Kidney (tissue), 22 donors: ENCODE measurements at places on chromosomes 3 and 15. TPM values are rescaled to one million over a fixed set of nuclear protein-coding genes. Genes with fewer than 3 reads are reported as not detected.

DNA sequence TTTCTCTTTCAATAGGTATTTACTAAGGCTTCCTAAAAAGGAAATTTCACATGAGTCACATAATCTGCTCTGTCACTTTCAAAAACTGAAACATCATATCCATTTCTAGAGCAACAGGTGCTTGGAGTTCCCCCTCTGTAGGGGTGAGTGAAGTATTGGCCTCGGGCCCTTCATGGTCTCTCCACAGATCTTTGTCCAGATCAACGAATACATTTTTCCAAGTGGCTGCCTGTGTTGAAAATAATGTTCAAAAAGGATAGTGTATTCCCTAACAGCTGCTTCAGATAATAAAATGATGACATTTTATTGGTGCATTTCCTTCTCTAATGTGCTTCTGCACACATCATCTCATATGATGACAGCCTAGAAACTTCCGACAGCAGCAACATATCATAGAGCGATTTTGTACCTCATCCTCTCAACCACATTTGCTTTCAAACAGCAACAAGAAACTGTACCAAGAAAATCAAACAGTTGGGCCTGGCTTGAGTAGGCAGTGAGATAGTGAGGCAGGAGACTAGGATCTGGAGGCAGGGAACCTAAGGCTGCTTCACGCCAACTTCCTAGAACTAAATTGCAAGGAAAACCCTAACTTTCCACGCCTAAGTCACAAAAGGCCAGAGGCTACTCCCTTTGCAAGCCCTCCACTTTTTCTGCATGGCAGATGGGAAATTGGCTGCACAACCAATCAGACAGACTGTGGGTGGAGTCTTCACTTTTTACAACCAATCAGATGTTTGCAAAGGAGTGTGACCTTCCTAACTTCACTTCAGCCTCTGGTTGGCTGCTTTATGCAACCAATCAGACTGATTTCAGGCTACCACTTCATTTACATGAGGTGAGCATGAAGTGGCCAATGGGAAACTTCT is 340.2 kb downstream of the LRRC3B start:
- no peak for DNase-seq

DNA sequence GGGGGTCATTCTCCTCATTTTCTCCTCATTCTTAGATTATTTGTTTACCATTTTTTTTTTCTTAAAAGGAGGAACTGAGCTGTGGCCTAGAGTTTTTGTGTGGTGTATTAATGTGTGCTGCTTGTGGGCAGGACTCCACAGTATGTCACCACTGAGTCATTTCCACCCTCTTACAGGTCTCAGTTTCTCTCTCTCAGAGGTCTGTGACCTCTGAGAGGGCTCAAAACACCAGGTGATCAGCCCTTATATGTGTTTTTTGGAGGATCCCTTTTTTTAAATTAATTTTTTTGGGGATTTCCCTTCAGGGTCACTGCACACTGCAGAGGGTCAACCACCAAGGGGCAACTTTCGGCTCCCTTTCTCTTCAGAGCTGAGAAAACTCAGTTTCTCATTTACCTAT is 166.4 kb downstream of the SUCNR1 start:
- no peak for DNase-seq

REC114 gene
- polyA plus RNA-seq, result not detected

DNA sequence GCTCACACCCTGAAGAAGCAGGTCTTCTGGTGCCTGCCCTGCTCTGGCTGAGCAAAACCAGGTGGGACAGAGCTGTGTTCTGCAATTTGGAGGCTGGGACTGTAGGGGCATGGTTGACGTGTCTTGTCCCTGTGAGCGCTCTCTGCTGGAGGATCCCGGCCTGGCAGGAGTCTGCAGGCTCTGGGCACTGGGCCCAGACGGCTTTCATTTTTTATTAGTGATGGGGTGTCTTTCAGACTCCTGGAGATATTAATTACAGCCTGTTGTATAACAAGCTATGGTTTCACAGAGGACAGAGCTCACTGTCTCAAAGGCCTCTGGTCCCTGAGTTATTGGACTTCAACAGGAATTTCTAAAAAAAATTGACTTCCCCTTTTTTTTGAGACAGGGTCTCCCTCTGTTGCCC is 29.5 kb upstream of the ZNF710 start:
- peak; percentile 72 for DNase-seq

DNA sequence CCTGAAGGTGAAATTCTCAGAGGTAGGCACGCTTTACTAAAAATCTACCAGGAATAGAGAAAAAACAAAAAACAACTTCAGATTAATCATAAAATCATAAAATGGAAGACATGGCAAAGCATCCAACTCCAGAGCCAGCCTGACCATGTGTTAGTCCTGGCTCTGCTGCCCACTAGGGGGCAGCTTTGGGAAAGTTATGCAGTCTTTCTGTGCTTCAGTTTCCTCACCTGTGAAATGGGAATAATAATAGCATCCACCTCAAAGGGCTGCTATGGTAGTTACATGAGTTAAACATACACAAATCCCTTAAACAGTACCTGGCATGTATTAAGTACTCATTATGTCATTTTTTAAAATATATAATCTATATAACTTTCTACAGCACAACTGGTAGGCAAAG is 52.3 kb downstream of the WNT5A start:
- DNase-seq, result no peak

DNA sequence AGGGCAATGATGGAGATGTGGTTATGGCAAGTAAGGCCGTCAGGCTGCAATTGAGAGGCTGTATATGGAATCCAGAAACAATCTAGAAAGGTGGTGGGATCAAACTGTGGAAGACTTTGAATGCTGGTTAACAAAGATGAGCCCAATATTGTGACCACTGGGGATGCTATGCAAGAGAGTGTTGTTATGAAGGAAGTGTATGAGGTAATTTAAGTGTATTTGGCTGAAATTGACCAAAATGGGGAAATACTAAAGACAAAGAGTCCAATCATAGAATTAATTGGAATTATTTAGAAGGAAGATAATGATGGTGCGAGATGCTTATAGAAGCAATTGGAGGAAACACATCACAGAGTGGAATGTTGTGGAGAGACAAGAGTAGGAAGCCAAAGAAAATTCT is 24.5 kb downstream of the BTLA start:
- DNase-seq, result no peak

- no peak for DNase-seq
Observed at GRCh38 chr3:141234283-141234682, 2.7 kb downstream of the PXYLP1 start.

DNA sequence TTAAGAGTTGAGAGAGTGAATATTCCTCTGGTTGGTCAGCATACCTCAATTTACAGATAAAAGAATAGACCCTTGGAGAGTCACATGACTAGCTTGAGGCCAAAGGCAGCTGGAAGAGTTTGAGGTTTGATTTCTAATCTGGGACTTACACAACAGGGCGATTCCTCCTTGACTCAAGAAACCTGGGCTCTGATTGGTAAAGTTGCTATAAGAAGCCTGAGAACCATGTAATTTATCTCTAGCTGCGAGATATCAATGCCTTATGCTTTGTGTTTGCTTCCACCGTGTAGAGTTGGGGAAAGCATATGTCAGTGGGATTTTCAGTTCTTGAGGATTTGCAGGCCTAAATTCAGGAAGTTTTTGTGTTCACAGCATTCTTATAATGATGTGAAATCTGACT is 206.0 kb downstream of the KLHL25 start:
- DNase-seq, result no peak

GRCh38 chr3:14031271-14031670 is 93.4 kb downstream of the CHCHD4 start:
- DNase-seq, result no peak

DNA sequence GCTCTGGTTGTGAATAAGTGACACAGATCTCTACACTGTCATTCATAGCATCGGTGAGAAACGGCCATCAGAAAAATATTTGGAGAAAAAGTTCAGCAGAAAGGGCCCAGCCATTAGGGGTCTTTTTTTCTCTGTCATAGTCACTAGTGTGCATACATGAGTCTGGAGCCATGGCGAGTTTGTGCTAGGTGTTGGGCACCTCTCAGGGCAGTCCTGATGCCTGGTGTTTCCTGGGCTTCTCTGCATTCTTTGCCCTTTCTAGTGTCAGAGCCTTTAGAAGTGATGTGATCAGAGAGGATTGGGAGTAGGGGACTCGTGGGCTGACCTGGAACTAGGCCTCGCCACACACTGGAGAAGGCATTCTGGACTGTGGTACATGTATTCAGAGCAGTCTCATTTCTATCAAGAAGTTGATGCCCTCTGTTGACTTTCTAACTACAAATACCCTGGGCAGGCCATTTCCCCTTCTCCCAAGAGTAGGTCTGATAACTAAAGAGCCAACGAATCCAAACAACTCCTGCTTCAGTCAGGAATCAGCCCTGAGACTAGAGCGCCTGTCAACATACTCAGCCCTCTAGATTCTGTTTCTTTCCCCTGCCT is 1.6 kb downstream of the KY start:
- DNase-seq, result no peak

DNA sequence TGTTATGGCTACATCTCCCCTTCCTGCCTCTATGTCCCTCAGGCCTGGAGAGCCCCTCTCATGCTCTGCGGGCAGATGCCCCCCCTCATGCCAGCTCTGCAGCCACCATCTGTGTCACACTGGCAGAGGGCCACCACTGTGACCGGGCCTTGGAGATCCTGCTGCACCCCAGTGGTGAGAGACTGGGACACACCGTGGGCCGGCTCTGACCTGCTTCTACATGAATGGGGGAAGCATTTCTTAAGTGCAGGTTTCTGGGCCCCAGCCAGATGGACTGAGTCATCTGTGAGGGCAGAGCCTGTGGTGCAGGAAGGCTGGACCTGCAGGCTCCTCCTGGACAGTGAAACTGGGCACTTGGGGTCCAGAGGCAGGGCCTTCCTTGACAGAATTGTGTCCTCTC is 4.8 kb downstream of the VWA5B2 start:
- no peak for DNase-seq

- no peak for DNase-seq
Observed at GRCh38 chr3:17075907-17076306, 191.2 kb downstream of the PLCL2 start.

DNA sequence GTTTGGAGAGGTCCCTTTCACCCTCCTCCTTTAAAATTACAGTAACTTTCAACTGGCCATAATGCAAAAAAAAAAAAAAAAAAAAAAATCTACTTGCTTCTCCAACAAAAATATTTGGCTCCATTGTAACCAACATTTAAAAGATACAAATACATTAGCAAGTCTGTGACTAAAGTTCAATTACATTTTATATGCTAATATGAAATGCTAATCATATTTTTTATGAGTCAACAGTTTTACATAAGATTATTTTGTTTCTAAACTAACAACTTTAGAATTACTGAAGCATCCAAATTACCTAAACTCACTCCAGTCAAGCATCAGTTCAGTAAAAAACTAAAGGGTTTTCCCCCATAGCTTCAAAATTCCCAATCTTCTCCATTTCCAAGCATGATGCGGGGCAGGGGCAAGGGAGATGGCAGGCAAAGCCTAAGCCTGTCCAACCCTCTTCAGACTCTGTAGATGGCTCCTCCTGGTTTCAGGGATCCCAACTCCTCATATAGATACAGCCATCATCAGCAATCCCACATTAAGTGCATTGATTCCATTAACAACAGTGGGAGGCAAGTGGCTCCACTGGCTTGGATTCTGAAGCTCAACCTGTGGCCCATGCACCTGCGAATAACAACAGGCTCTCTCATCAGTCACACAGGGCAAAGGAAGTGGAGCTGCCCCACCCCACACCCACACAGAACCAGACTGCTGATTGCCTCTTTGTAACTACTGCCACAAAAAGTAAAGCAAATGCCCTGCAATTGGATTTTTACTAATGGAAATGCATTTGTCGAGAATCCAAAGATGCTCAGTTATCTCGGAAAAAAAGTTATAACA is 15.0 kb downstream of the SFMBT1 start:
- DNase-seq, result no peak

DNA sequence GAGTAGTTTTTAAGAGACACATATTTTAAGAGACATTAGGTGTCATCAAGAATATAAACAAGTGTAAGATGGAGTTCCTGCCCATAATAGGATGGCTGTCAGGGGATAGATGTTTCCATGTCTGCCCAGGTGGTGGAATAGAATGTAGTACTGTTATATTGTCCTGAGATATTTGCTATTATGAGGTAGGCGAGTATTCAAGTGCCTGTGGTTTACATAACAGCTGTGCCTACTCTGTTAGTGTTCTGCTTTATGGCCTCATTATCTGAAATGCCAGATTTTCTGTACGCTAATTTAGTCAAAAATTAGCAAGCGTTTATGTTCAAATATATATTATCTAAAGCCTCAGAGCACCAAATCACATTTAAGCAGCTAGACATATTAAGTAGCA is 360.2 kb upstream of the ROPN1 start:
- no peak for DNase-seq

DNA sequence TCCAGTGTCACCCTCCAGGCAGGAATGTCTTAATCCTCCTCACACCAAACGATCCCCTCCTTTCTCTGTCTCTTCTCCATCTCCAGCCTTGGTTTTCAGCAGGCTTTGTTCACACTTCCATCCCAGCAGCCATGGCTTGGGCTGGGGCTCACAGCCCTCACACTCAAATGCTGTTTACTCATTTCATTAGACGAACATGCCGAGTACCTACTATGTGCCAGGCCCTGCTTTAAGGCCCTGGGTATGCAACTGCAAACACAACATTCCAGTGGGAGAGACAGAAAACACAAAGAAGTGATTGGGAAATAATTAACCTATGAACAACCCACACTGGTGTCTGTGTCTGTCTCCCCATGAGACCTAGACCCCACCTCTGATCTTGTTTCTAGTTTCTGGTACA is 43.9 kb downstream of the LYZL4 start:
- DNase-seq, result no peak

GMPS gene
- polyA plus RNA-seq, result 21.1 TPM

DNA sequence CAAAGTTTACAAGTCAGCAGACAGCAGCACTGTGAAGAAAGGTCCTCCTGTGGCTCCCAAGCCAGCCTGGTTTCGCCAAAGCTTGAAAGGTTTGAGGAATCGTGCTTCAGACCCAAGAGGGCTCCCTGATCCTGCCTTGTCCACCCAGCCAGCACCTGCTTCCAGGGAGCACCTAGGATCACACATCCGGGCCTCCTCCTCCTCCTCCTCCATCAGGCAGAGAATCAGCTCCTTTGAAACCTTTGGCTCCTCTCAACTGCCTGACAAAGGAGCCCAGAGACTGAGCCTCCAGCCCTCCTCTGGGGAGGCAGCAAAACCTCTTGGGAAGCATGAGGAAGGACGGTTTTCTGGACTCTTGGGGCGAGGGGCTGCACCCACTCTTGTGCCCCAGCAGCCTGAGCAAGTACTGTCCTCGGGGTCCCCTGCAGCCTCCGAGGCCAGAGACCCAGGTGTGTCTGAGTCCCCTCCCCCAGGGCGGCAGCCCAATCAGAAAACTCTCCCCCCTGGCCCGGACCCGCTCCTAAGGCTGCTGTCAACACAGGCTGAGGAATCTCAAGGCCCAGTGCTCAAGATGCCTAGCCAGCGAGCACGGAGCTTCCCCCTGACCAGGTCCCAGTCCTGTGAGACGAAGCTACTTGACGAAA is 24.2 kb downstream of the STARD5 start:
- DNase-seq, result no peak

WDR72 gene
- polyA plus RNA-seq, result 60.0 TPM

GRCh38 chr3:102229062-102229655 is 205.7 kb upstream of the ZPLD1 start:
- peak; percentile 88 for DNase-seq
